ENCODE measurements at places on chromosomes 11 and 22.

DNA sequence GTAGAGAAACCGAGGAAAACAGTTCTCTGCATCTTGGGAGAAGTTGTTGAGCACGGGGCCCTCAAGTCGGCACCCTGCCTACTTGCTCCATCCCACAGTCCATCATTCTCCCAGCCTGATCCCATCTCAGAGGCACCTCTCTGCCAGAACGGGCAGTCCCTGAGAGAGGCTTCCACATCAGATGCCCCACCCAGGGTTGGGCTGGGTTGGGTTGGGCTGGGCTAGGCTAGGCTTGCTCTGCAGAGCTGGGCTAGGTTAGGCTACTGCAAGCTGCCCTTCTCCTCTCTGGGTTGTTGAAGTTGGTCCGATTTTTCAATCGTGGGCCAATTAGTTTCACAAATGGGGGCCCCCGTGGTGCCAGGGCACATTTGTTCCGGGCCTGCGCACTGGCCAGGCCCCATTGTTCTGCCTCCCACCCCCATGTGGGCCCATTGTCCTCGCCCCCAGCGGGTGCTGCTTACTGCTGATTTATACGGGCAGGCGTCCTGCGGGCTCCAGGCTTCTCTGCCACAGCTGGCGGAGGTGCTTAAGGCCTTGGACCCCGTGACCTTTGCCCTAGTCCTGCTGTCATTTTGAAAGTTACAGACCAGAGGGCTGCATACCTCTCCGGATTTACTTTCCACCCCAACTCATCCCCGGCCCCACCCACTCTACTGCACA is 63.7 kb upstream of the NNMT start:
- no peak for DNase-seq

DNA sequence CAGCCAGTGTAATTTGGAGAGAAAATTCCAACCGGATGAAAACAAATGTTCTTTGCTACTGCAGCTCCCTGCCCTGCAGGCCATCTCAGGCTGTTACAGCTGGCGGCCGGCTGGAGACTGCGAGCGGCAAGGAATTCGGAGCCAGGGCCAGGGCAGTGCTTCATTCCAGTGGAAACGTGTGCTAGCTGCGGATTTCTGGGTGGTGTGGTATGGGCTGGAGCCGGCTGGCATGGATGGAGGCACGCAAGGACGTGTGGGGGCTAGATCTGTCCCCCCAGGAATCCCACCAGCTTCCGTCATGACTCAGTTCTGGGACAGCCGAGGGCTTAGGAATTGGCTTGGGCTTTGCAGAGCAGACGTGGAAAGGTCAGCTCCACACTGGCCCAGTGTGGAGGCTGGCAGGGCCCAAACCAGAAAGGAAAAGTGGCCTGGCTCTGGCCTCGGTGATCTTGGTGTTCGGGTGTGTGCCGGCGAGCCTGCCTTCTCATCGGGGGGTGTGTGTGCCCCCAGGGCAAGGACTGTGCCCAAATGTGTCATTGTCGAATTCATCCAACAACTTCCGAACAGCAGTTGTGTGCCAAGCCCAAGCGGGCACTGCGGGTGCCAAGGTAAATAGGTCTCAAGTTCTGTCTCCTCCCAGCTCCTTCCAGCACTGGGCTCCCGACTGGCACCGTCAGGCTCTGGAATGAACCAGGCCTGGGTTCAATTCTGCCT is 48.1 kb upstream of the SHISAL1 start:
- DNase-seq, result no peak

DNA sequence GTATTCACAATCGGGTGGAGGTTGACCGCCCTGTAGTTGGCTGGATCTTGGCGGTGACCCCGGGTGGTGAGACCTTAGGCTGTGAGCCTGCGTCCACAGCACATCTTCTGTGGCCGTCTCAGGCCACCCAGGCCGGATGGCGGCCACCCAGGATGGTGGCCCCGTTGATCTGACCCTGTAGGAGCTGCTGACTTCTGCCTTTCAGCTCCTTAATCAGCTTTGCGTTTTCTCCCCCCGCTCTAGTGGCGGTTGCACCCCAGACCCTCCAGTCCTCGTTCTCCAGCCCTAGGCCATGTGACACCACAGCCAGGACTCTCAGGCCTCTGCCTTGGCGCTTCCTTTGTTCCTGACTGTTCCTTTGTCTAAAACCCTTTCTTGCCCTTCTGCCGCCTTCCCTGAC is 244.0 kb downstream of the TBC1D22A start:
- no peak for DNase-seq

DNA sequence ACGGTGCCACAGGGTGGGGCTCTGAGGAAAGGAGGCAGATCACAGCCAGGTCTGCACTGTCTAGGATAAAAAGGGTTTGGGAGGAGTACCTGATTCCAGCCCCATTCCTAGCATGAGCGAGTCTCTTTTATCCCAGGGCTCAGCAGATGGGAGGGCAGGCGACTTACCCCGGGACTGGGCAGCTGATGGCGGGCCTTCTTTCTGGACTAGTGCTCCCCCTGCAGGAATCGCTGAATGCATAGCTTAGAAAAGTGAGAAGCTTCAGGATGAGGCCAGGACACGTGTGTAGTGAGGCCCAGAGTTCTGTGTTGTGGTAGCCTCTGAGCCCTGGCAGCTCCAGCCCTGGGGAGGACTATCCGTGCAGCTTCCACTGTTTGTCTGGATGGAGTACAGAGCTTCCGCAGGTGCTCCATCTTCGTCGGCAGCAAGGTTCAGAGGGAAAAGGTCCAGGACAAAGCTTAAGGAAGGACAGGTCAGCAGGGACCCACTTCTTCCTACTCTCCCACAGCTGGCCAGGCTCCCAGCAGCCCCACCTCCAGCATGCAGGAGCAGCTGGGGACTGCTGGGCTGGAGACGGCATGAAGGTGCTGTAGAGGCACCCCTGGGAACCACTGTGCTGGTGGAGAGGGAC is 30.4 kb downstream of the COMMD9 start:
- DNase-seq, result no peak

- no peak for DNase-seq
Observed at GRCh38 chr22:32786027-32786418, 15.5 kb upstream of the TIMP3 start.

DNA sequence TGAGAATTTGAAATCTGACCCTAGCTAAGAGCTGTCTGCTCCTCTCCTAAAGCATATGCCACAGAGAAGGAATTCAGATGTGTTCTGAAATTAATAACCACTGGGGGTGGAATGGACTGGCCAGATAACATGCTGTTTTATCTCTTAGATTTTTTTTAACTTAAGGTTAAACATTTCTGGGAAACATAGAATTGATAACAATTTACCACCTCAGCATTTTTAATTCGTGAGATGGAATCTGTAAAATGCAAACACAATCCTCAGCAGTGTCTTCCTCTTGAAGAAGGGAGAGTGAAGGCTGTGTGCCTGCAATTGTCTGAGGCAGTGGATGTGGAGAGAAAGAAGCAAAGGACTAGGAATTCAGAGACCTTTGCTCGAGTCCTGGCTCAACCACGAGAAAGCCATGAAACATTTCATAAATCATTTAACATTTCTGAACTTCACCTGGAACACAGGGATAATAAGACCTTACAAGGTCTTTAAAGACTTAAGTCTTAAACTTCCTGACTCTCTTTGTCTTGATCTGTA is at the start of gene SLC5A12:
Gene SLC5A12 (minus strand): TSS at position 113 of the 528 bp plus-strand sequence. CDS start 346 bp downstream, outside the sequence.
- DNase-seq, result no peak

- DNase-seq, result no peak
Observed at GRCh38 chr11:83302151-83302550, 16.0 kb upstream of the CCDC90B start.

- DNase-seq, result no peak
Observed at GRCh38 chr22:29152954-29153719, 52.6 kb upstream of the EMID1 start.
